ENCODE measurements at places on chromosomes 3 and 15.

- no peak for DNase-seq
These were observed 27.8 kb upstream of the IGDCC4 start for GRCh38 chr15:65450556-65450955.

GRCh38 chr3:141505166-141505565, 18.3 kb downstream of the RASA2 start:
- DNase-seq, result no peak

GRCh38 chr15:97319291-97319690, 641.2 kb upstream of the ARRDC4 start:
- DNase-seq, result no peak

DNA sequence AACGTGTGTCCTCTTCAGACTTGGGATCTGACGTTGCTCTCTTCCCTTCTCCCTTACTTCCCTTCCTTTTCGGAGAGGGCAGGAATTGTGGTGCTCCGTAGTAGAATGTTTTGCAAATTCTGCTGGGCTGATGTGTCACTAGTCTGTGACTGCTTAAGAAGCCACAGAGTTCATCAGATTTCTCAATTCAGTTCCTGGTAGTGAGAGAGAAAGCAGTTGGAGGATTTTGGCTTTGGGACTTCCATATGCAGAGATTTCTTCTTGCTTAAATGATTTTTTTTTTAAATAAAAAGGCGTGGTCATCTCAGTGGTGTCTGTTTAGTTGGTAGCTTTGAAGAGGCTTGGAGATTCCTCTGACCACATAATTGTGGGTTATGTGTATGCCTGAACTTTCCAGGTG, 10.1 kb downstream of the CEMIP start:
- no peak for DNase-seq

GRCh38 chr3:141275032-141275422, 43.4 kb downstream of the PXYLP1 start:
- DNase-seq, result no peak

- DNase-seq, result no peak
These were observed 313.3 kb downstream of the KBTBD8 start for GRCh38 chr3:67311440-67311839.

DNA sequence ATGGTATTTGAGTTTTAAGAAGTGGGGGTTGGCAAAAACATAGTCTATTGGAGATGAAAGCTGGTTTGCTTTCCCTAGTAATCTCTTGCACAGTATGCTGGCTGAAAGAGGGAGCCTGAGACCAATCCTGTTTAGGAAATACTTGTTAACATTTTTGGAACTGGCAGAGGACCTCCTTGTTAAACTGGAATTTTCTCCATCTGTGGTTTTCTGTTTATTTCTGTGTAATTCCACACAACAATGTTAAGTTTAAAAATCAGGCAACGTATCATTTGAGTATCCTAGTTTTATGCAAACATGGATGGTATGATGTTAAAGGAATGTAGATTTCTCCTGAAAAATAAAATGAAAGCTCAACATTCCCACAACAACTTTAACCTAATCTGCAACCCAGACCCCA, 536.0 kb upstream of the TBL1XR1 start:
- no peak for DNase-seq

DNA sequence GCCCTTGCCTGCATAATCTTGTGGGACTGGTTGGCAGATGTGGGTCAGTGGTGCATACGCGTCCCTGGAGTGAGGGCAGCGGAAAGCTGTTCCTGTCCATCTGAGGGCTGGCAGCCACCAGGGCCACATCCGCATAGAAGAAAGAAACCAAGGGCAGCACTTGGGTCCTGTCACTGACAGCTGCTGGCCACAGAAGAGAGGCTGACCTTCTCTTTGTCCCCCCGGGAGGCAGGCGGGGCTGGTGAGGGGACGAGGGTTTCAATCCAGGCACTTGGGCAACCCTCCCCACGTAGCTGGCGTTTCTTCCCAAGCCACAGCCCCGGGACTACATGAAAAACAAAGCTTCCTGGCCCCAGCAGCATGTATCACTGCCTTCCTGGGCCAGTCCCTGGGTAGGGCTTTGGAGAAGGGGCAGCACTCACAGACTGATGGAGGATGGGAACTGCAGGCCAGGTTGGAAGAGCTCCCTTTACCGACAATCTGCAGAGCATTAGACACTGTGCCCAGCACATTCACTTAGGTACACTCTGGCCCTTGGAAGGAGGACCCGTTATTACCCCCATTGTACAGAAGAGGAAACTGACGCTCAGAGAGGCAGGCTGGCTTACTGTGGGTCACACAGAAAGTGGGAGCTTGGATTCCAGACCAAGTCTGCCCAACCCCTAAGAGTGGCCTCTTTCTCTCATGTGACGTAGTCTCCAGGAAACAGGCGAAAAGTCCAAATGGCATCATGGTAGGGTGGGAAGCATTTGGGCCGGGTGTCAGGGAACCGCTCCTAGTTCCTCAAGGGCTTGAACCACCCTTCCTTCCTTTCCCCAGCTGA, 78.8 kb upstream of the SLC6A6 start:
- DNase-seq, result no peak

- DNase-seq, result no peak
These were observed 466.7 kb downstream of the C3orf38 start for GRCh38 chr3:88616413-88616812.

DNA sequence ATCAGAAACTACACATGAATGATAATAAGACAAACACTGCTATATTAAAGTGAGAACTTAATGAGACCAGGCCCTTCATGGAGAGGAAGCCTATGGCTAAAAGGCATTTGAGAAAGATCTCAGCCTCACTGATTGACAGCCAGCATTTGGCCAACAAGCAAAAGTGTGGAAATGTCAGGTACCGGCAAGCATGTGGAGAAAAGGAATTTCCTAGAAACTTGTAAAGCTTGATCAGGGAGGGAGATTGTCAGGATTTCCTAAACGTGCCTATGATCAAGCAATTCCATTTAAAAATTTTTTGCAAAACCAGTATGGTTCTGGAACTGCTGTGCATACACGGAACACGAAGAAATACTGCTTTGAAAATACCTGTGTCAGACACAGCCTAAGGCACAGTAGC, 220.3 kb upstream of the ATP10A start:
- no peak for DNase-seq

DNA sequence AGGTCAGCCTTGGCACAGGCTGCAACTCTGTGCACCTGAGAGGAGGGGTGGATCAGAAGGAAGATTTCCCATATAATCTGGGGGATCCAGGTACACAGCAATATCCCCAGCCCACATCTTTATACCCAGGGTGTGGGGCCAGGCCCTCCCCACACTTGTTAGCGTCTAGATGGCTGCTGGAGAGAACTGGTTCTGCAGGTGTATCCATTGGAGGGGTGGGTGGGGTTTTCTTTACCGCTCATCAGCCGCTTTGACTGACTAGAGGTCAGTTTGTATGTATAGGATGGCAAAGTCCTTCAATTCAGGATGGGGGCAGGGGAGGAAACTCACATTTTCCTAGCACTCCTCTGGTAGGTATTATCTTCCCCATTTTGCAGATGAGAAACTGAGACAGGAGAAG, 92.5 kb downstream of the IL20RB start:
- DNase-seq, result no peak

DNA sequence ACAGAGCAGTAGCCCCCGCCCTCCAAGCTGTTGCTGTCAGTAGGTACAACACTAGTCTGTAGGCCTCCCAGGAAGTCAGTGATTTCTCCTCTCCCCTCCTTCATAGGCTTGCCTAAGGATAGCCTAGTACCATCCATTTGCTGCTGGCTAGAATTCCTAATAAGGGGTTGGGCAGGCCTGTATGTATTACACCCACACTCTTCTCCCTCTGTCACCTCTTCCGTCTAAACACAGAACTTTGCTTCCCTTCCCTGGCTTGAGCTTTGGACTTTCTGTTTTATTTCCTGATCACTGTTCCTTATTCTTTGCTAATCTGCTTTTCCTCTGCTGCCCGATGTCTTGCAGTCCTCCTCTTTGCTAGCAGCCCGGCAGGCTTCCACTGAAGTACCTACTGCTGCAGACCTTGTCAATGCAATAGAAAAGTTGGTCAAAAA, 93.4 kb upstream of the UMPS start:
- DNase-seq, result no peak

GRCh38 chr3:155714295-155714718, 30.6 kb downstream of the PLCH1 start:
- DNase-seq, result no peak

GRCh38 chr15:66394915-66395314, 8.2 kb downstream of the MAP2K1 start:
- no peak for DNase-seq

DNA sequence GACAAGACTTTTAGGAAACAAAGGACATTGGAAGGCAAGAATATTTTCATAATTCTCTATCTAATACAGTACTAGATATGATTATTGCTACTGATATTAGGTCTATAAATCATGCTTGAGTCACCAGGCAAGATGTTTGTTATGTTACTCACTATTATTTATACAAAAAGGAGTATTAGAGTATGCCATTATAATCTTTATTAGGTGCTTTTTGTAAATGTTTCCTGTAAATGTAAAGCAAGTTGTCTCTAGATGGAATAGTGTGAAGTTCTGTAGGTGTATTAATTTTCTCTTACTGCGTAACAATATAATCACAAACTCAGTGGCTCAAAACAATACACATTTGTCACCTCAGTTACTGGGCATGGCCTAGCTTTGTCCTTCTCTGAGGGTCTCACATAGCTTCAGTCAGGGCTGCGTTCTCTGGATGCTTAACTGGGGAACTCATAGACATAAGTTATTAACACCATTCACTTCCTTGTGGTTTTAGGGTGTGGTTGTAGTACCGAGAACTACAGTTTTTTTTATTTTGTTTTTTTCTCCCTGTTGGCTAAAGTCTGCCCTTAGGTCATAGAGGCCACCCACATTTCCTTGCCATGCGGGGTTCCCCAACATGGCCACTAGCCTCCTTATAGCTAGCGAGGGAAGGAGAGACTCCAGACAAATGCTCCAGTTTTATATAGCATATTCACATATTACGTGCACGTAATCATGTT, 20.3 kb upstream of the MAP3K13 start:
- no peak for DNase-seq

DNA sequence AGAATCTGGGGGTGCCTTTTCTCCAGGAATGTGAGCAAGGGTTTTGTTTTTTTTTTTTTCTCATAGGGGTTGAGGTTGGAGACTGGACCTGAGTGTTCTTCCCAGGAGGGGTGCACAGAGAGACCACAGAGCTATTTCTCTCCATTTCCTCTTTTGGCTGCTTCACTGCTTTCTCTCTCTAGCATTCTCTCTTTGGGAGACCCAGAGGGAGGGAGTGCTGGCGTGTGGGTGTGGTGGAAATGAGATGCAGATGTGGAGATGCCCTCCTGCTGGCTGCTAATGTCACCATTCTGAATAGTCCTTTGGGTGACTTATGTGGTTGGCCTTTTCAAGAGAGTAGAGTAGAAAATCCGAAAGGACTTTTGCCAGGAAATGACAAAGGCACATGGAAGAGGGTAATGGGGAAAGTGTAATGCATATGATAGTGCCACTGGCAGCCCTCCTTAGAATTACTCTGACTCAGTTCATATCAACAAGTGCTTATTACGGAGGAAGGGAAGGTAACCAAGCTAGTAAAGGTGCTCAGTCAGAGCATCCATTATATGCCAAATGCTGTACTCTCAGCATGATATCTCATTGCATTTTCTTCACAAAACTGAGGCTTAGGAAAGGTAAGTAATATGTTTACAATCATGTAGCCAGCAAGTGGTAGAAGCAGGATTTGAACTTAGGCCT, 1.9 kb downstream of the SYN2 start:
- DNase-seq, result no peak

DNA sequence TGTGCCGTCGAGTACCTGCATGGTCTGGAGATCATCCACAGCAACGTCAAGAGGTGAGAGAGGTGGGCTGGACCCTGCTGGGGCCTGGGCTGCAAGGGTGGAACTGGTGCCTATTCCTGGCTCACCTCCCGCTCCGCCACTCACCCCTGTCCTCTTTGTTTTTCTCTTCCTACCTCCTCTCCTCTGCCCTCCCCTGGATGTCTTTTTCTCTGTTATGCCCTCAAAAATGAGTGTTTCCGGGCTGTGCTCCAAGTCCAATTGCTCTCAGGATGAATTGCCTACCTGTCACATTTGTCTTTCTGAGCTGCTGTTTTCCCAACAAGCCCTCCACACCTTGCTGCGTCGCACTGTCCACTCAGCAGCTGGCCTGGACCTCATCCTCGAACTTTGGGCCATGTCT, 28.5 kb upstream of the TATDN2 start:
- no peak for DNase-seq

DNA sequence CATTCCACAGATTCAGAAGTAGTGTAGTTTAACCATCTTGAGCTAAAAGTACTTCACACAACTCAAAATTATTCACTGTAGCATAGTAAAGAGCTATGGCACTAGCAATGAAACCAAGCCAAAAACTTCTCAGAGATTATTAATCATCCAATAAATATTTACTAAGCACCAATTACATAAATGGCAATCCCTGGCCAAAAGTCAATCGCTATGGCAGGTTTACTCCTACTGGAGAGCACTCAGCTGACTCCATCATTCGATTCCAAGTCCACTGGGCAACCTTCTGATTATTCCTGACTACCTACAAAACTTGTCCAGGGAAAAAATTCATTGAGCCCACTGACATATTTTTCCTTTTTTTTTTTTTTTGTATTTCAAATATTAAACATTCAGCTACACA, 23.9 kb downstream of the ATP13A3 start:
- no peak for DNase-seq

DNA sequence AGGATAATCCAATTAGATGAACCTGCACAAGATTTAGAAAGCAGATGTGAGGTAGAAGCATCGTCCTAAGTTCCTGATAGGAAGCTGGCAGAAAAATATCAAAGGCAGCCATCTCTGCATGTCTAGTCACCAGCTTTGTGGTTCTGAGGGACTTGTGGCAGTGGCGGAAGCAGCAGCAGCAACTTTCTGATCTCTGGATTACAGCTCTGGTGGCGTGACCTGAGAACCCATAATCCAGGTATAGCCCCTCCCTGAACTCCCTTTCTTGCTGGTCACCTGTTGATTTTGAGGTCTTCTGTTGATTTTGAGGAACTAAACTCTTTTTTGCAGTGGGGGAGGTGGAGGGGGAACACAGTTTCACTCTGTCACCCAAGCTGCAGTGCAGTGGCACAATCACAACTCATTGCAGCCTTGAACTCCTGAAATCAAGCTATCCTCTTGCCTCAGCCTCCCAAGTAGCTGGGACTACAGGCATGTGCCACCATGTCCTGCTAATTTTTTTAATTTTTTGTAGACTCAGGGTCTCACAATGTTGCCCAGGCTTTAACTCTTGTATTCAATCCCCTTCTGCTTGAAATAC, 7.9 kb downstream of the FSIP1 start:
- DNase-seq, result no peak

All from activated T-cell treated with anti-CD3 and anti-CD28 coated beads for 48 hours (primary cell).